ENCODE measurements at places on chromosomes 1 and 21. TPM values are rescaled to one million over a fixed set of nuclear protein-coding genes. Genes with fewer than 3 reads are reported as not detected.

The PIGM gene
- 12.3 TPM for total RNA-seq

The CYP4X1 gene
- not detected for total RNA-seq

The AP4B1 gene
- total RNA-seq: 74.5 TPM

The MRAP gene
- not detected for total RNA-seq

The POLR3C gene
- 43.5 TPM for total RNA-seq

The ACKR1 gene
- not detected for total RNA-seq

The PEAR1 gene
- total RNA-seq: 0.32 TPM

The OR2T35 gene
- not detected for total RNA-seq

The TNNI3K gene
- total RNA-seq: not detected

The LHX8 gene
- total RNA-seq: not detected

The GBP4 gene
- total RNA-seq: 48.5 TPM

DNA sequence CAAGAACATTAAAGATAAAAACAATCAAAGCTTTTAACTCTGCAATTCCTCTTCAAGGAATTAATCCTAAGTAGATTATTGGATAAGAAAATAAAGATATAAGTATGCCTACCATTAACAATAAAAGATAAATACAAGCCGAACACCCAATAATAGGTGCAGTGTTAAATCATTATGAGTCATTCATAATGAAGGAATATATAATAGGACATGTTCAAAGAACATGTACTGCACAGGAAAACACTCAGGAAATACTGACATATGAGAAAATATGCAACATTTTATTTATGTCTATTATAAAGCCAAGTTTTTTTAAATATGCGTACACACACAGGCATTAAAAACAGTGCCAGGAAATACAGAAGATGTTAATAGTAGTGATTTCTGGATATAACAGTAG is 11.1 kb upstream of the EXO1 start:
- no peaks in the 10 kb centered on the region for H3K27me3 ChIP-seq
- no peak for DNase-seq
- H3K4me3 ChIP-seq: no peak overlapping the region
- no peaks in the 10 kb centered on the region for H3K36me3 ChIP-seq

DNA sequence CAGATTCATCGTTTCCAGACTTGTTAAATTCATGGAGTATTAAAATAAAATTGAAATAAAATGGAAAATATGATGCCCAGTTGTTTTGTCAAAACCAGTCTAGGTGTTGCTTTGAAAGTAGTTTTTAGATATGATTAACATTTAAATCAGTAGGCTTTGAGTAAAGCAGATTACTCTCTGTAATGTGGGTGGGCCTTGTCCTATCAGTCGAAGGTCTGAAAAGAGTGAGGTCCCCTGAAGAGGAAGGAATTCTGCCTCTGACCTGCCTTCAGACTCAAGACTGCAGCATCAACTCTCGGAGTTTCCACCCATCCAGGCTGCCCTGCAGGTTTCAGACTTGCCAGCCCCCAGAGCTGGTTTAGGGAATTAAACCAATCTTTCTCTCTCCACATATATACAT is 36.2 kb downstream of the C21orf91 start:
- H3K27me3 ChIP-seq: no peaks in the 10 kb centered on the region
- H3K4me3 ChIP-seq: no peak overlapping the region
- peaks cover 86% of the 10 kb centered on the region for H3K4me1 ChIP-seq

DNA sequence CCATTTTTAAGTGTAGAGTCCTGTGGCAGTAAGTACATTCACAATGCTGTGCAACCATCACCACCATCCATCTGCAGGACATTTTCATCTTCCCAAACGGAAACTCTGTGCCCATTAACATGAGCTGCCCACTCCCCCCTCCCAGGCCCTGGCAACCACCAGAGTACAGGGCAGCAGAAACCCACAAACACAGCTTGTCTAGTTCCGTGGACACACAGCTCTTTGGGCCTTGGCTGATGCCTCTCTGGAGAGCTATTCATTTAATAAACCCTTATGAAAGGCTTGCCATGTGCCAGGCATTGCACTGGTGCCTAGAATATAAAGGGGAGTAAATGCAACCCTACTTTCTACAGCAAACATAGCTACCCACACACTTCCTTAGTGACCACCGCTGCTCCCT is 28.0 kb downstream of the STUM start:
- H3K4me1 ChIP-seq: no peaks in the 10 kb centered on the region
- H3K4me3 ChIP-seq: no peak overlapping the region

DNA sequence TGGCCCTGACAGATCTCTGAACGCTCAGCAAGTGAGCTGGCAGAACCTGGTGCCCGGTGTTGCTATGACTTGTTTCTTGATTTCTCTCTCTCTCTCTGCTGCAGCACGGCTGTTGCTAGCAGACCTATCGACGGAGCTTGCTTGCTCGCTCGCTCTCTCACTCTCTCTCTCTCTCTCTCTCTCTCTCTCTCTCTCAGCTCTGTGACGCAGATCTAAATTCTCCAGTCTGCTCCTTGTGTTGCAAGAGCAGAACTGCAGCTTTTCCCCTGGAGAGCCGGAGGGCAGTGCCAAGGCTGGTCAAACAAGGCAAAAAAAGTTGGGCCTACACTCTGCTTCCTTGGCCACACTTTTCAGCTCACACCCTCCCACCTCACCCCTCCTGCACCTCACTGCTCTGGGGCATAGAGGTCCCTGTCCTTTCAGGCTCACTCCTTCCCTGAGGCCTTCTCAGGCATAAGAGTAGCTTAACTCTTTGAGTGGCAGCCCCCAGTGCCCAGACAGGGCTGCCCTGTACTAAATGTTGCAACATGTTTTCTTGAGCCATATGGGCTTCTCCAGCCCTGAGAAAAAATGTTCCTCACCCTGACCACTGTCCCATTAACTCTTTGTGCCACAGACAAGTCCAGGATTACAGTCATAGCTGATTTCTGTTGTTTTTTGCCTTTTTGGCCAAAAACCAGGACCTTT is 72.2 kb downstream of the CD46 start:
- H3K36me3 ChIP-seq: no peaks in the 10 kb centered on the region
- peak overlapping the region; percentile 56 for H3K4me3 ChIP-seq
- peak overlapping the region; percentile 86 for H3K27ac ChIP-seq
- no peaks in the 10 kb centered on the region for H3K27me3 ChIP-seq

GRCh38 chr21:43928222-43929125 is 63.5 kb downstream of the AGPAT3 start:
- DNase-seq: no peak
- peaks cover 3% of the 10 kb centered on the region for H3K4me1 ChIP-seq
- no peaks in the 10 kb centered on the region for H3K27me3 ChIP-seq
- no peak overlapping the region for H3K4me3 ChIP-seq

DNA sequence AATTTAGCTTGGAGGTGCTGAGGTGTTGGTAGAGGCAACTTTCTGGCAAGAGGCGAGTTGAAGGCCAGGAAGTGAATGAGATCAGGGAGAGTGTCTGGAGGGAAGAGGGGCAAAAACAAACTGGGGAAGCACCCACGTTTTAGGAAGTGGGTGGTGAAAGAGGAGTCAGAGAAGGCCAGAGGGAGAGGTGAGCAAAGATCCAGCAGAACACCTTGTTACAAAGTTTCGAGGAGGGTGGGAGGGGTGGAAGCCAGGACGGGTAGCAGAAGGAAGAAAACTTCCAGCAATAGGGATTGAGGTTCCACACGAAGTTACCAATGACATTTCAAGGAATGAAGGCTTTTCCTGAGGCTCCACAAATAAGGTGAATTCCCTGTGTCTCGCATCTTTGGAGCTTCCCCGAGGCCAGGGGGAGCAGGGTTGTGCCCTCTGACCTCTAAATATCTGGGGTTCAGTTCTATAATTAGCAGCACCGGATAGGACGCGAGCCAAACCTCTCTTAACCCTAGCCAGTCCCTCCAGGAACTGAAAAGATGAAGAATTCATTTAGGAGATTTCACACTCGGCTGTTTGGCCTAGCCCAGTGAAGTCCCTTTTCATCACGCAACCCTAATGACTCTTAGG is 578 bp upstream of the SESN2 start:
- no peaks in the 10 kb centered on the region for H3K27me3 ChIP-seq
- H3K4me1 ChIP-seq: peaks cover 59% of the 10 kb centered on the region
- DNase-seq: no peak
- peak overlapping the region; percentile 43 for H3K4me3 ChIP-seq
- no peak overlapping the region for H3K27ac ChIP-seq

GRCh38 chr1:54081306-54082270 is 28.2 kb downstream of the TCEANC2 start:
- H3K27ac ChIP-seq: no peak overlapping the region
- no peak overlapping the region for H3K4me3 ChIP-seq
- no peaks in the 10 kb centered on the region for H3K27me3 ChIP-seq

GRCh38 chr21:25660233-25660632 is 21.2 kb downstream of the JAM2 start:
- H3K4me3 ChIP-seq: no peak overlapping the region
- H3K4me1 ChIP-seq: no peaks in the 10 kb centered on the region
- DNase-seq: no peak
- H3K36me3 ChIP-seq: no peaks in the 10 kb centered on the region

DNA sequence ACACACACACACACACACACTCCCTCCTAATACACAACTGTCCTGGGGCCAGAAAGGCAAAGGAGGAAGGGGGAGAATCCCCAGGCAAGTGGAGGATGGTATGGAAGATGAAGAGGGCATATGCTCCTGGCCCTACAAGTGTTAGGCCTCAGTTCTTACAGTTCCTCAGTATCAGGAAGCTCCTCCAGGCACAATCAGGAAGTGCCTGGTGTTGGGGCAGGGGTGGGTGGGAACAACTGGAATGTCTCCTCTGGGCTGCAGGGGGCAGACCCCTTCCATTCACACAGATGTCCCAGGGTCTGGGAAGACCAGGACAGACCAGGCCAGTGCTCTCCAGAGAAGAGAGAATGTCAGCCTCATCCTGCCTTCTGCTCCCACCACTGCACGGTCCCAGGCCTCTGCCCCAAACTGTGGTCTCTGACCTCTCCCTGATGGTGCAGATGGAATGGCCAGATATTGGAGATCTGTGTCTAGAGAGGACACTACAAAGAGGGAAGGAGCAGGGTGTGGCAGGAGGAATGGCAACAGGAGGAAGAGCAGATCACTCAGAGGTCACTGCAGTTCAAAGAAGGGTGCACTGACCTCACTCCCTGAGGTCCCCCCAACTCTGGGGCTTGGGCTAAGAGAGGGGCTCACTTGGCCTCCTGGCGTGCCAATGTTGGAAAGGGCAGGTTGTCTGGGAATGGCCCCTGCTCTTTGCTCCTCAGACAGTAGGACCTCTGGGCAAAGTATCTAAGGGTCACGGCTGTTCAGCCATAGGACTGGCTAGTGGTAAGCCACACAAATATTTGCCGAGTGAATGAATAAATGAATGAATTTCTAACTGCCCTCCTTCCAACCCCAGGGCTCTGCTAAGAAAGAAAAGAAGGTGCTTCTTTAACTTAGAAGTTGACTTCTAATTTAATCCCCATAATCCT is 2.5 kb upstream of the DENND2D start:
- peaks cover 48% of the 10 kb centered on the region for H3K4me1 ChIP-seq
- H3K36me3 ChIP-seq: peaks cover 7% of the 10 kb centered on the region
- no peaks in the 10 kb centered on the region for H3K27me3 ChIP-seq
- DNase-seq: no peak
- peak overlapping the region; percentile 84 for H3K27ac ChIP-seq

GRCh38 chr21:40882192-40882915 is 35.4 kb upstream of the DSCAM start:
- H3K4me1 ChIP-seq: no peaks in the 10 kb centered on the region
- H3K27me3 ChIP-seq: no peaks in the 10 kb centered on the region
- no peak for DNase-seq
- no peak overlapping the region for H3K4me3 ChIP-seq

- peaks cover 94% of the 10 kb centered on the region for H3K4me1 ChIP-seq
- H3K27ac ChIP-seq: peak overlapping the region; percentile 20
- H3K27me3 ChIP-seq: no peaks in the 10 kb centered on the region
- DNase-seq: no peak
These were observed 4.4 kb downstream of the CYB561D1 start for GRCh38 chr1:109498161-109498801.

- no peaks in the 10 kb centered on the region for H3K27me3 ChIP-seq
- DNase-seq: peak; percentile 33
- no peak overlapping the region for H3K27ac ChIP-seq
- no peaks in the 10 kb centered on the region for H3K4me1 ChIP-seq
These were observed 32.3 kb downstream of the SLC66A1 start for GRCh38 chr1:19344372-19344810.

GRCh38 chr1:234090212-234091064 is 186.0 kb downstream of the SLC35F3 start:
- H3K27me3 ChIP-seq: no peaks in the 10 kb centered on the region
- H3K27ac ChIP-seq: no peak overlapping the region
- H3K4me3 ChIP-seq: no peak overlapping the region
- H3K36me3 ChIP-seq: no peaks in the 10 kb centered on the region

GRCh38 chr1:192943108-192943507 is 116.1 kb downstream of the UCHL5 start:
- H3K36me3 ChIP-seq: no peaks in the 10 kb centered on the region
- H3K27ac ChIP-seq: no peak overlapping the region
- H3K27me3 ChIP-seq: no peaks in the 10 kb centered on the region
- no peak for DNase-seq

- H3K4me3 ChIP-seq: no peak overlapping the region
- no peaks in the 10 kb centered on the region for H3K27me3 ChIP-seq
- peaks cover 64% of the 10 kb centered on the region for H3K4me1 ChIP-seq
- DNase-seq: peak; percentile 70
- no peaks in the 10 kb centered on the region for H3K36me3 ChIP-seq
These were observed 20.0 kb upstream of the RNF19B start for GRCh38 chr1:32984455-32985171.

DNA sequence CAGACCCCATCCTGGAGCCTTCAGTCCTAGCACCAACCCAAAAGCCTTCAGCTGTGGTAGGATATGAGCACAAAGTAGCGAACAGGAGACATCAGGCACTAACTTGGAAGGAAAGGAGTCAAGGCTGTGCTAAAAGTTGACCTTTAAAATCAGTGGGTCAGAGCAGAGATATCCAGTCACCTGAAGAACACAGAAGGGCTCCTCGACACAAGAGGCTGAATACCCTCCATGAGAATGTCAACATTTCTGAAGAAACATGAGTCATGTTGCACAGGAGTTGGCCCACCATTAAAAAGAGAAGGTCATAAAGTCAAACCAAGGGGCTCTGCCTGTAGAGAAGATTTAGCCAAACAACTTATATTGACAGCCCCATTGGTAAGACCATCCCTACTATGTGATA is 172.5 kb downstream of the PLPP3 start:
- H3K4me3 ChIP-seq: no peak overlapping the region
- no peaks in the 10 kb centered on the region for H3K4me1 ChIP-seq
- H3K27ac ChIP-seq: no peak overlapping the region
- no peaks in the 10 kb centered on the region for H3K27me3 ChIP-seq
- no peaks in the 10 kb centered on the region for H3K36me3 ChIP-seq

GRCh38 chr1:228508840-228509415 is 21.7 kb downstream of the RNF187 start:
- DNase-seq: no peak
- H3K4me3 ChIP-seq: no peak overlapping the region
- H3K36me3 ChIP-seq: no peaks in the 10 kb centered on the region
- H3K27me3 ChIP-seq: no peaks in the 10 kb centered on the region
- peaks cover 14% of the 10 kb centered on the region for H3K4me1 ChIP-seq
- H3K27ac ChIP-seq: no peak overlapping the region
